ENCODE measurements at places on chromosomes 16 and 17.

GRCh38 chr17:32863559-32863958 is 13.4 kb downstream of the MYO1D start:
- DNase-seq, result no peak

- no peak for DNase-seq
Measured at GRCh38 chr17:27106347-27106981, 187.4 kb upstream of the WSB1 start.

DNA sequence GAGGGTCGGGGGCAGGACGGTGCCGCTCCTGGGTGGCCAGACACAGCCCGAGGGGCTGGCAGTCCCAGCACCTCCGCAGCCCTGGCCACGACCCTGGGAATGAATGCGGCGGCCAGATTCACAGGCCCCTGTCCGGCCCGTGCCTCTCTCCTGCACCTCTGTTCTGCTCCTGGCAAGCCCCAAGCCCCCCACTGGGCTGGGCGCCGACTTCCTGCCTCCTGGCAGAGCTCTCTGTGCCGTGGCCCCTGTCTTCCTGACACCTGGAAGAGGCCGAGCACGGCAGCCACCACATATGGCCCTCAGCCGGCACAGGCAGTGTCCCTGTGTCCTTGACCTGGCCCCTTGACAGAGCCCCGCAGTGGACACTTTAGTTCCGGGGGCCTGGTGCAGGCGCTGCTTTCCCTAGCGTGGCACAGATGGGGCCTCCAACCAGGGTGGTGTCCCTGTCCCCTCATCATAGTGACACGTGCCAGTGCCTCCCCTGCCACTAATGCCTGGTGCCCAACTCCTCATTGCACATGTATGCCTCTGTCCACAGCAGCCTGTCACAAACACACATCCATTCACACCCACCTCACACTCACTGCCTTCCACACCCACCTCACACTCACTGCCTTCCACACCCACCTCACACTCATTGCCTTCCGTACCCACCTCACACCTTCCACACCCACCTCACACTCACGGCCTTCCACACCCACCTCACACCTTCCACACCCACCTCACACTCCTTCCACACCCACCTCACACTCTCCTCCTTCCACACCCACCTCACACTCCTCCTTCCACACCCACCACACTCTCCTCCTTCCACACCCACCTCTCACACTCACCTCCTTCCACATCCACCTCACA is 110.6 kb upstream of the PLCG2 start:
- DNase-seq, result no peak

DNA sequence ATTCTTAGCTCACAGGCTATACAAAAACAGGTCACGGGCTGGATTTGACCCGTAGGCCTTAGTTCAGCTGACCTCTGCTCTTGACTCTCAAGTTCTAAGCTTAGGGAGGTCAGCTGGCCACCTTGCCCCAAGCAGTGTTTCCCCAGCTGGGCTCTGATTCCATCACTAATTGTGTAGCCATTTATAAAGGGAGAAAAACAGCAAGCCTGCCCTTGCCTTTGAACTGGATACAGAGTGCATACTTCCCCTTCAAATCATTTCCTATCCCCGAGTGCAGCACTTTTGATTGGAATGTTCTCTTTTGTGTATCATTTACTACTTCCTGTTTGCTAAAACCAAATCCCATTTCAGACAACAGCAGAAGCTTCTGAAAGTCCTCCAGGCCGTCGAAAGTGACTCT is 153.6 kb downstream of the KATNIP start:
- no peak for DNase-seq

DNA sequence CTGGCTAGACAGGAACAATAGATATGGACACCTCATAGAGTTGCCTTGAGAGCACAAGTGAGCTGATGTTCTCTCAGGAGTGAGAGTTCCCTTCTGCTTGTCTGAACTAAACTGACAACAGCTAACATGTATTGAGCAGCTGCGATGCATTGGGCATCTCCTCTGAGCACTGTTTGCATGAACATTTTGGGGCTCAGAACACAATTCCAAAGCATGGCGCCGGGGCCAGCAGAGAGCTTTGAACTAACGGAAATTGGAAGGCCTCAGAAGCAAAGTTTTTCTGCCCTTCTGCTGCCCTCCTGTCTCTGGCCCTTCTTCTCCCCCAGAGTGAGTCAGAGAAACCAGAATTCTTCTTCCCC is 38.1 kb downstream of the TRPV2 start:
- DNase-seq, result no peak

DNA sequence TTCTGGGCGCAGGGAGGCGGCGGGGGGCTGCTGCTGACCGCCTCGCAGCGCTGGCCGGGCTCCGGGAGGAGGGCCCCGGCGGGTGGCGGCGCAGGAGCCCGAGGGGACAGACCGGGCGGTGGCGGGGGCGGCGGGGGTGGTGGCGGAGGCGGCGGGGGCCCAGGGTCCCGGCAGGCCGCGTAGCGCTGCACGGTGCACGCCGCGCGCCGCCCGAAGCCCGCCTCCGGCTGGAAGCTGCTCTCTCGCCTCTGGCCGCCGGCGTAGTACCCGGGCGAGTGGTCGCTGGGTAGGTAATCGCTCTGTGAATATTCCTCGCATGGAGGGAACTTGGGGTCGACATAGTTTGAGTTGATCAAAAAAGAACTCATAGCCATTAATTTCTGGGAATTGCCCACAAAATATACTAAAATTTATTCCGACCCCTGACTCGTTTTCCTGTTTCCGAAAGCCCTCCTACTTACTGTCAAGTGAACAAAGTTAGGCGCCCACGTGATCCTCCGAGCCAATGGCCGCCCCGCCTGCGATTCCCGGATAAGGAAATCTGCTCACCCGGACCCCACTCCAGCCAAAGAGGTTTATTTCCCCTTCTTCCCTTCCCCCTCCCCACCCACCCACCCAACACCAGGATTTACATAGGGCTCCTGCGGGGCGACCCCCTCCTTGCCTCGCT is at the start of gene HOXB4:
HOXB4 (minus strand) TSS at position 405 of the 670 bp plus-strand sequence; CDS start at position 374, 31 bp downstream.
- peak; percentile 57 for DNase-seq

DNA sequence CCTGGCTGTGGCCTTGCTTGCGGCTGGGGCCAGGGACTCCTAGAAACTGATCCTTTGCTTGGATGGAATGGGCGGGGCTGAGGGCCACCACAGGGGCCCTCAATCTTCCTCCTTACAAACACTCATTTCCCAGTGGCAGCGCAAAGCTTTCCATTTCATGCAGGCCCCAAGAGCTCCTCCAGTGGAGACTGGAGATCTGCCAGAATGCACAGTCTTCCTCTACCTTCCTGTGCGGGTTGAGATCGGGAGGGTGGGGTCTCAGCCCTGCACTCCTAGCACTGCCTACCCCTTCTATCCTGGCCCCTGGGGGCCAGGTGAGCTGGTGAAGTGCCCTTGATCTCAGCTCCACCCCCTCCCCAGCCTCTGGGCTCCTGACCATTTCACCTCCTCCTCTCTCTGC is 1.7 kb downstream of the NRN1L start:
- DNase-seq, result no peak

DNA sequence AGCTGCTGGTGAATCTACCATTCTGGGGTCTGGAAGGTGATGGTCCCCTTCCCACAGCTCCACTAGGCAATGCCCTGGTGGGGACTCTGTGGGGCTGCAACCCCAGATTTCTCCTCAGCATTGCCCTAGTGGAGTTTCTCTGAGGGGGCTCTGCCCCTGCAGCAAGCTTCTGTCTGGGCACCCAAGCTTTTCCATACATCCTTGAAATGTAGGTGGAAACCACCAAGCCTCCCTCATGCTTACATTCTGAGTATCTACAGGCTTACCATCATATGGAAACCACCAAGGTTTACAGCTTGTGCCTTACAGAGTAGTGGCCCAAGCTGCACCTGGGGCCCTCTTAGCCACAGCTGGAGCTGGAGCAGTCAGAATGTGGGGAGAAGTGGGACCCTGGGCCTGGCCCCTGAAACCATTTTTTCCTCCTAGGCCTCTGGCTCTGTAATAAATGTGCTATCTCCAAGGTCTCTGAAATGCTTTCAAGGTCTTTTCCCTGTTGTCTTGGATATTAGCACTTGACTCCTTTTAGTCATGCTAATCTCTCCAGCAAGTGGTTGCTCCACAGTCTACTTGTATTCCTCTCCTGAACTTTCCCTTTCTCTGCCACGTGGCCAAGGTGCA is 19.6 kb upstream of the DLX3 start:
- no peak for DNase-seq

- no peak for DNase-seq
Measured at GRCh38 chr16:31400191-31400590, 7.1 kb downstream of the ITGAD start.

GRCh38 chr17:1455291-1455796 is 688 bp downstream of the CRK start:
- no peak for DNase-seq

- DNase-seq, result no peak
Measured at GRCh38 chr16:16189842-16190241, 33.5 kb downstream of the ABCC6 start.

DNA sequence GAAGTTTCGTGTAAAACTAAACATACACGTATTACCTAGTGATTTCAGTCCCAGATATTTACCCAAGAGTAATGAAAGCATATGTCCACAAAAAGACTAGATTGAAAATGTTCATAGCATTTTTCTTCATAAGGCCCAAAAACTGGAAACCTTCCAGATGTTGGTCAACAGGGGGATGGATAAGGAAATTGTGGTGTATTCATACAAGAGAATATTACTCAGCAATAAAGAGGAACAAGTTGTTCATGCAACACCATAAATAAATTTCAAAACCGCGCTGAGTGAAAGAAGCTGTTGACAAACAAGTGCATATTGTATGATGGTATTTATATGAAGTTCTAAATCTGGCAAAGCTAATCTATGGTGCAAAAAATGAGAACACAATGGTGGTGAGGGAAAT is 54.1 kb upstream of the NFAT5 start:
- no peak for DNase-seq

DNA sequence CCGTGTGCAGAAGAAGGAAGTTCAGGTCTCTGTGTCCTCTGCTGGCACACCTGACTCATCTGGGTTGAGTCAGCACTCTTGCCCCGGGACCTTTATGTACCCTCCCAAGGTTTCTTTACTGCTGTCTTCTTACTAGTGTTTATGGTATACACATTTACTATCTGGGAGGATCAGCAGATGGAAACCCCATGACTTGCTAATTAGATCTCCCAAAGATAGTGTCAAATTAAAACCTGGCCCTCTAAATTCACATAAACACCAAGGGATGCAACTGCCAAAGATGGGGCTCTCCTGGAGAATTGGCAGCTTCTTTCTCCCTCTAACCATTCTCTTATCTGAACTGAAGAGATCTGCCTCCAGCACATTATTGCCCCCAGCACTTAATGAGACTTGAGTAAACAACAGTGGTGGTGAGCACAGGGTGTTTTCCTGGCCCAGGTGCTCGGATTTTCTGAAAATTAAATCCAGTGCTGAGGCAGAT is 718.1 kb upstream of the SOX9 start:
- DNase-seq, result no peak

DNA sequence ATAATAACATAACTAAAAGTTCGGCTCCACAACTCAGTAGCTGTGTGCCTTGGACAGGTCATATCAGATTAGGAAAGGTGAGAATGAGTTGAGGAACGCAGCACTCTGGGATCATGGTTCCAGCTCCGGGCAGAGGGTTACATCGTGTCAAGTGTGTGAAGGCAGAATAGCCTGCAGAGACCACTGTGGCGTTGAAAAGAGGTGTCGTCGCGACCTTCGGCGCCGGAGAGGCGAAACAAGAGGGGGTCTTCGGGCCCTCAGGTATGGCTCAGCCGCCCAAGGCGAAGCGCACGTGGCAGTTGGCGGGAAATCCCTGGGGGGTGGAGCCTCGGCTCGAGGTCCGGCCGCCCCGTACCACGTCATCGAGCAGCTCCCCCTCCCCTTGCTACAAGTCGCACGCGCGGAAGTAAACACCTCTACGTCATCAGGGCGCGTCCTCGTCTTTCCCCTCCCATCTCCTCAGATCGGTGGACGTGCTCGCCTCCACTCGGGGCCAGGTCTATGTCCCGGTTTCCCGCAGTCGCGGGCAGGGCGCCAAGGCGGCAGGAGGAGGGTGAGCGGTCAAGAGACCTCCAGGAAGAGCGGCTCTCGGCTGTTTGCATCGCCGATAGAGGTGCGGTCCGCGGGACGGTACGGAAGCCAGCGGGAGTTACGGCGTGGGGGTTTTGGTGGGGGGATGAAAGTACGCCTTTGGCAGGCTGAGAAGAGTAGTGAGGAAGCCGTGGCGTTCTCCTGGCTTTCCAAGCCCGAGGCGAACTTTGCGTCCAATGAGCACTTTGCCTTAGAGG is at the start of gene DHX40:
DHX40 (plus strand) TSS at position 440 of the 788 bp plus-strand sequence; CDS start at position 502, 62 bp downstream.
- peak; percentile 96 for DNase-seq

DNA sequence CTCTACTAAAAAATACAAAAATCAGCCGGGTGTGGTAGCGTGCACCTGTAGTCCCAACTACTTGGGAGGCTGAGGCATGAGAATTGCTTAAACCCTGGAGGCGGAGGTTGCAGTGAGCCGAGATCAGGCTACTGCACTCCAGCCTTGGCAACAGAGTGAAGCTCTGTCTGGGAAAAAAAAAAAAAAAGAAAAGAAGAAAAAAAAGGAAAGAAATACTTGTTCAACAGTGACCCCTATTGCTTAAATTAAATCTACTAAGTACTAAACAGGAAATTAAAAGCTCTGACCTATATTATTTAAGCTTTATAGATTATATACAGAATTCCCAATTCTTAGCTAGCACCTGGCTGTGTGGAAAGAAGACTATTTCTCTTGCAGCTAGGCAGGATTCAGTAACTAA is 48.9 kb downstream of the FBXL20 start:
- DNase-seq, result no peak

- DNase-seq, result no peak
Measured at GRCh38 chr17:76543826-76544545, 4.1 kb downstream of the PRCD start.

Data from activated CD4-positive, alpha-beta T cell treated with anti-CD3 and anti-CD28 coated beads, Interleukin-2, amount 50 U/mL, for 4 hours (primary cell).